ENCODE measurements at places on chromosomes 16 and 17. TPM values are rescaled to one million over a fixed set of nuclear protein-coding genes. Genes with fewer than 3 reads are reported as not detected.

GRCh38 chr16:84589975-84590719, 27.7 kb downstream of the COTL1 start:
- H3K4me3 ChIP-seq, result no peak overlapping the region
- DNase-seq, result no peak
- no peak overlapping the region for H3K27ac ChIP-seq
- no peaks in the 10 kb centered on the region for H3K4me1 ChIP-seq
- H3K27me3 ChIP-seq, result no peaks in the 10 kb centered on the region
- H3K36me3 ChIP-seq, result no peaks in the 10 kb centered on the region

DNA sequence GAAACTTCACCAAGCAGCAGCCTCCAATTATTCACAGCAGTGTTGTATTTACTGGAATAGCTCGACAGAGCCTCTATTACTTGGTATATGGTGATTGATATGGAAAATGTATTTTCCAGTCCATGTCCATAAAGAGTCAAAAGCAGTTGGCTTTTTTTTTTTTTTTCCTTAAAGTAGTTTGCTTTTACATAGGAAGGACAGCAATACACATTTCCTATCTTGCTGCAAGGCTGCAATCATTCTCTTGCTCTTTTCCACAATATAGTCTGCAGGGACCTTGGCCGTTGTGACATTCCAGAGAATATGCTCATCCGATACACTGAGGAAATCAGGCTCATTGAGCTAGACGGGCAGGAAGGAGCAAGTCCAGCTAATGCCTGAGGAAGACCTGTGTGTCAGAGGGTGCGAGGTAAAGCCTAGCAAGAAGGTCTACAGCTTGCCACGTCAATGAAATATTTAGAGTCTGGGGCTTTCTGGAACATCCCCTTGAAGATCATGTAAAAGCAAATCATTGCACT, 131.1 kb downstream of the ENGASE start:
- no peaks in the 10 kb centered on the region for H3K4me1 ChIP-seq
- H3K27ac ChIP-seq, result no peak overlapping the region
- no peak overlapping the region for H3K4me3 ChIP-seq
- no peaks in the 10 kb centered on the region for H3K36me3 ChIP-seq

- no peak overlapping the region for H3K27ac ChIP-seq
- H3K27me3 ChIP-seq, result no peaks in the 10 kb centered on the region
- no peaks in the 10 kb centered on the region for H3K36me3 ChIP-seq
- no peak for DNase-seq
- no peak overlapping the region for H3K4me3 ChIP-seq
These were observed 8.1 kb upstream of the SLC6A4 start for GRCh38 chr17:30243568-30243967.

Gene WNT9B
- total RNA-seq, result not detected

DNA sequence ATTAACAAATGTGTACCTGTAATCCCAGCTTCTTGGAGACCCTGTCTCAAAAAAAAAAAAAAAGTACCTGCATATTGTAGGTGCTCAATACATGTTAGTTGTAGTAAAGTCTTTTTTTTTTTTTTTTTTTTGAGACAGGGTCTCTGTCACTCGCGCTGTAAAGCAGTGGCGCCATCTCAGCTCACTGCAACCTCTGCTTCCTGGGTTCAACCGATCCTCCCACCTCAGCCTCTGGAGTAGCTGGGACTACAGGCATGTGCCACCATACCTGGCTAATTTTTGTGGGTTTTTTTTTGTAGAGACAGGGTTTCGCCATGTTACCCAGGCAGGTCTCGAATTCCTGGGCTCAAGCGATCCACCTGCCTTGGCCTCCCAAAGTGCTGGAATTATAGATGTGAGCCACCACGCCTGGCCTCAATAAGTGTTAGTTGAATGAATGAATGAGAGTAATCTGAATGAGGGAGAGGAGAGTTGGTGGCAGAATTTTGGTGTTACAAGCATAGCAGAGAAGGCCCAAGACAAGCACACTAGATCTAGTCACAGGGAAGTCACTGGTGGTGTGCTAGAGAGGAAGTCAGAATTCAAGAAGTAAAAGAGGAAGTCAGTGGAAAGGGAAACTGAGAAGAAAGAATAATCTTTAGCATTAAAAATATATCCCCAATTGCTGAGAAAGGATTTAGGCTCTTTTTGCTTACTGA, 9.4 kb upstream of the MYL4 start:
- no peak overlapping the region for H3K4me3 ChIP-seq
- DNase-seq, result no peak
- H3K36me3 ChIP-seq, result no peaks in the 10 kb centered on the region
- no peaks in the 10 kb centered on the region for H3K4me1 ChIP-seq
- no peaks in the 10 kb centered on the region for H3K27me3 ChIP-seq
- peak overlapping the region; percentile 29 for H3K27ac ChIP-seq

DNA sequence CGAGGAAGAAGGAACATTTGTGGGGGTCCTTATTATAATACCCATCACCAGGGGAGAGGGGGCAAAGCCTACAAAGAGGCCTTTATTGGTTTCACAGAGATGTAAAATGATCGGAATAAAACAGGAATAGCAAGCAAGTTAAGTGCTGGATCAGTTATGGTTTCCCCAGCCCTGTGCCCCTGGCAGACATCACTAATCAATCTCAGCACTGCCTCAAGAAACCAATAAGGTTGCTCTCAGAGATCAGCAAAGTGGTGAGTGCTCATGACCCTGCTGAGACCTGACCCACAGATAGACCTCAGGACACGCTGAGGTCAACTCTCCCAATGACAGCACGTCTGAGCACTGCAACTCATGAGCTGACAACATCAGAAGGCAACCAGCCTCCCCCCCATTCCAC, 66.3 kb downstream of the ZNF423 start:
- H3K36me3 ChIP-seq, result no peaks in the 10 kb centered on the region
- no peaks in the 10 kb centered on the region for H3K4me1 ChIP-seq
- H3K27ac ChIP-seq, result no peak overlapping the region

- H3K27ac ChIP-seq, result no peak overlapping the region
- H3K4me3 ChIP-seq, result no peak overlapping the region
- DNase-seq, result no peak
- H3K27me3 ChIP-seq, result no peaks in the 10 kb centered on the region
These were observed 498.1 kb downstream of the NPIPA7 start for GRCh38 chr16:16877061-16877460.

- H3K4me3 ChIP-seq, result no peak overlapping the region
- H3K36me3 ChIP-seq, result no peaks in the 10 kb centered on the region
These were observed 68.9 kb upstream of the HNF1B start for GRCh38 chr17:37813751-37814150.

GRCh38 chr16:1991135-1991551, 1.4 kb downstream of the SYNGR3 start:
- peaks cover 22% of the 10 kb centered on the region for H3K27me3 ChIP-seq
- peaks cover 21% of the 10 kb centered on the region for H3K4me1 ChIP-seq
- no peak overlapping the region for H3K27ac ChIP-seq
- H3K4me3 ChIP-seq, result no peak overlapping the region

GRCh38 chr16:5028950-5029475, 4.7 kb downstream of the NAGPA start:
- H3K36me3 ChIP-seq, result peaks cover 20% of the 10 kb centered on the region
- no peak overlapping the region for H3K4me3 ChIP-seq
- no peak overlapping the region for H3K27ac ChIP-seq

DNA sequence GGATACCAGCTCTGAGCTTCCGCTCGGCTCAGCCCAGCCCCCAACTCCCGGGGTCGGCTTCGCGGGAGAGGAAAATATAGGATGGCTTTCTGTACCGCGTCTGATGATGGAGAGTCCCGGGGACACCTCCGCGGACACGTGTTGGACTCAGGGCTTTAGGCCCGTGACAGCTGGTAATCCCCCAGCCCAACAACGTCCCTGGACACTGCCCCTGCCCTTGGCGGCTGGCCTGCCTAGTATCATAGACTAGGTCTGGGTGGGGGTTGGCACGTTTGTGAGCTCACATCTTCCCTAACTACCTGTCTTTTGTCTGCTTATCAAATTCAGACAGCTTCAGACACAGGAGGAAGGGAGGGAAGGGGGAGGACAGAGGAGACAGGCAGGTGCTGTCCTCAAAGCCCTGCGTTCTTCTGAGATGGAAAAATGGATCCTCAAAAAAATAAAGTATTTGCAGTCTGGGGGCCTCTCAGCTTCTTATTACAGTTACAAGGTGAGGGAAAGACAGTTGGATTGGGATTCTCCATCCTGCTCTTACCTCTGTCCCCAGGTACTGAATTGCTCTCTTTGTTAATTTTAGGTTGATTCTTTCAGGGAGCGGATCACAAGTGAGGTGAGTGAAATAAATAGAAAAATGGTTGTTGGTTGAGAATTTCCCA, 698 bp downstream of the PSME3 start:
- no peak for DNase-seq
- peak overlapping the region; percentile 84 for H3K4me3 ChIP-seq
- peaks cover 22% of the 10 kb centered on the region for H3K4me1 ChIP-seq
- no peaks in the 10 kb centered on the region for H3K36me3 ChIP-seq
- peak overlapping the region; percentile 84 for H3K27ac ChIP-seq

Gene MAPT
- 0.72 TPM for total RNA-seq

Gene CCL8
- total RNA-seq, result 0.97 TPM

GRCh38 chr17:64017381-64017980, 3.0 kb downstream of the ICAM2 start:
- no peak overlapping the region for H3K27ac ChIP-seq
- H3K27me3 ChIP-seq, result no peaks in the 10 kb centered on the region
- DNase-seq, result no peak
- H3K36me3 ChIP-seq, result no peaks in the 10 kb centered on the region
